CD14-positive monocyte (primary cell): ENCODE measurements at places on chromosomes 3 and 15.
A peak's percentile ranks its signal among the peaks of the same experiment; 100 is the strongest.

DNA sequence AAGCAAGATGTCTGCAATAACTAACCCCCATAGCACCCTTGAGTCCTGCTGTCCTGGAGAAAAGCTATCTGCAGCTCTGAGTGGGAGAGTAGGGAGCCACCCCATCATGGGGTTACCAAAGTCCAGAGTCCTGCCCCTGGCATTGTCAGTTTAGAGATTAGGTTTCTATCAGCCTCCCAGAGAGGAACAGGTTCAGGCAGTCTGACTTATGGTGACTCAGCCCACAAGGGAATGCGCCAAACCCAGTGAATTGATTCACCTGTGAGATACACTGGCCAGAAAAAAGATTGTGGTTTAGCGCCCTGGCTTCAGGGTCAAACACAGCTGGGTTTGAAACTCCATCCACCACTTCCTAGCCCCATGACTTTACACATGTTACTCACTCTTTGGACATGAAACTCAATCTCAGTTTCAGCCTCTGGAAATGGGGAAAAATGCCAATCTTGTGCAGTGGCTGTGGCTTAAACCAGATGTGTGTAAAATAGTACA, 263.6 kb upstream of the HES1 start:
- no peak for DNase-seq

DNA sequence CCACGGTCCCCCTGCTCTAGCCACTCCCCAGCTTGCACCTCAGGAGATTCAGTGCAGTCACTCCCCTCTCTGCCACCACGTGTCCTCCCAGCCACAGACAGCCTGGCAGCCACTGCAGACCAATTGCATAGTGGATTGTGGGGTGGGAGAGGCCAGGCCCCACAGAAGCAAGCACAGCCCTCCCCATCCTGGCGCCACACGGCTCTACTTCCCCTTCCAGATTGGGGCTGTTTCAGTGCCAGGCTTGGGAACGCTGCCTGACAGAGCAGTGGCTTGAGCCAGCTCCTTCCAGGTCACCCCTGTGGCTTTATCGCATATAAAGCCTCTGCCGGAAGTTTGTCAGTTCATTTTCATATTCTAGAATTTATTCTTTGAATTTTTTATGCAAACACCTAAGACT, 90.7 kb downstream of the TMEM266 start:
- peak; percentile 38 for DNase-seq

- DNase-seq = no peak
Observed at GRCh38 chr3:95227092-95227491, 1164.2 kb downstream of the NSUN3 start.

GRCh38 chr15:33094336-33094735, 100.2 kb downstream of the FMN1 start:
- no peak for DNase-seq

DNA sequence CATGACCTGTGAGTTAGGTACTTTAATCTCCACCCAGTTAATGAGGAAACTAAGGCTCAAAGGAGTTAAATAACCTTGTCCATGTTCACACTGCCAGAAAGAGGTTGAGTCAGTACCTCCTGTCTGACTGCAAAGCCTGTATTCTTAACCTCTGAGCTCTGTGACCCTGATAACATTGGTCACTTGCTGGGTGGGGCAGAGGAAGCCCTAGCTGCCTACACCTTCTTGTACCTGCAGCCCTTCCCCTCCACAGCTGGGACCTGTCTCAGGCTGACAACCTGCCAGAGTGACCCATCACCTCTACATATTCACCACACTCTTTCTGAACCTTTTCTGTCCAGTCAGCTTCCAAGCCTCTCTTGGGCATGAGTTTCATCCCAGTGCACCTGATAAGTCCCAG, 106.1 kb upstream of the HES1 start:
- DNase-seq = no peak

GRCh38 chr3:197750396-197750831, 731 bp downstream of the FYTTD1 start:
- DNase-seq = peak; percentile 61
